ENCODE measurements at places on chromosomes 4 and X. TPM values are rescaled to one million over a fixed set of nuclear protein-coding genes. Genes with fewer than 3 reads are reported as not detected.

SLC16A2 gene
- 4.9 TPM for total RNA-seq

CT45A10 gene
- total RNA-seq: not detected

GPAT3 gene
- 65.1 TPM for total RNA-seq

FOXP3 gene
- not detected for total RNA-seq

AFP gene
- 11.0 TPM for total RNA-seq

ASB9 gene
- 17.5 TPM for total RNA-seq

CXCL9 gene
- total RNA-seq: not detected

APBB2 gene
- total RNA-seq: 25.5 TPM

- DNase-seq: no peak
Measured at GRCh38 chr4:17794730-17795129, 13.3 kb upstream of the FAM184B start.

- no peak for DNase-seq
Measured at GRCh38 chrX:67917421-67918010, 373.7 kb downstream of the AR start.

- no peak for DNase-seq
Measured at GRCh38 chr4:8105306-8106100, 53.1 kb downstream of the ABLIM2 start.

DNA sequence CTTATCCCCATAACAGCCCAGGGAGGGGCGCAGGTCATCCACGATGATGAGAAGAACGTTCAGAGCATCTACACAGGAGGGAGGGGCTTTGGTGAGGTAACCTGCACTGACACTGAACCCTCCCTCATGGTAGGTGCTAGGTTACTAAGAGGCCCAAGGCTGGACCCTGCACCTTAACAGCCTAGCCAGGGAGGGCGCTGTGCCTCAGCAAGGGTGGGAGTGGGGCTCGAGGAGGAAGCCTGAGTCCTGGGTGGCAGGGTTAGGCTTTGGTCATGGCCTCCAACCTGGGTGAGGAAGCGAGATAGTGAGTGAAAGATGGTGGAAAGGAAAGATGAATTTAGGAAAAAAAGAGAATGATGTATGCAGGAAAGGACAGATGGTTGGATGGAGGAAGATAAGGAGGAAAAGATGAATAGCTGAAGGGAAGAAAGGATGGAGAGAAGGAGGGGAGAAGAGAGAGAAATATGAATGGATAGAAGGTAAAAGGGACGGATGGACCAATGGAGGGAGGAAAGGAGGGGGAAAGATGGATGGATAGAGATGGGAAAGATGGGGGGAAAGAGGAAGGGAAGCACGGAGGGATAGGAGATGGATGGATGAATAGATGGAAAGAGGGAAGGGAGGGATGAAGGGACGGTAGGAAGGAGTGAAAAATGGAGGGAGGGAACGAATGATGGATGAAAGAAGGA lies 736 bp downstream of the IDS start:
- DNase-seq: peak; percentile 47

DNA sequence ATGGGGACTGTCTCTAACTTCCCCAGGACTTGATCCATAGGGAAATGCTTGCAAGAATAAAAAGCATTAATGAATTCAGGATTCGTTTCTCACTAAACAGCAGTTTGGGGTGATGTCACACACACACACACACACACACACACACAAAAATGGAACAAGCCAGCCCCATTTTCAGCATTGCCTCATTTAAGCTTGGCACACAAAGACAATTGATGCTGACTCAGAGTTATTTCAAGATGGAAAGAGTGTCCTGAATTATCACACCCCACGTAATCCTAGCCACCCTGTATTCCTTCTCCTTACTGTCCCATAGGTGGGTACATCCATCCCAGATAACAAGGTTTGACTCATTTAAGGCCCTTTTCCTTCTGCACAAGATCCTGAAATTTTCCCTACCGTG lies 345.1 kb upstream of the HS3ST1 start:
- DNase-seq: no peak

DNA sequence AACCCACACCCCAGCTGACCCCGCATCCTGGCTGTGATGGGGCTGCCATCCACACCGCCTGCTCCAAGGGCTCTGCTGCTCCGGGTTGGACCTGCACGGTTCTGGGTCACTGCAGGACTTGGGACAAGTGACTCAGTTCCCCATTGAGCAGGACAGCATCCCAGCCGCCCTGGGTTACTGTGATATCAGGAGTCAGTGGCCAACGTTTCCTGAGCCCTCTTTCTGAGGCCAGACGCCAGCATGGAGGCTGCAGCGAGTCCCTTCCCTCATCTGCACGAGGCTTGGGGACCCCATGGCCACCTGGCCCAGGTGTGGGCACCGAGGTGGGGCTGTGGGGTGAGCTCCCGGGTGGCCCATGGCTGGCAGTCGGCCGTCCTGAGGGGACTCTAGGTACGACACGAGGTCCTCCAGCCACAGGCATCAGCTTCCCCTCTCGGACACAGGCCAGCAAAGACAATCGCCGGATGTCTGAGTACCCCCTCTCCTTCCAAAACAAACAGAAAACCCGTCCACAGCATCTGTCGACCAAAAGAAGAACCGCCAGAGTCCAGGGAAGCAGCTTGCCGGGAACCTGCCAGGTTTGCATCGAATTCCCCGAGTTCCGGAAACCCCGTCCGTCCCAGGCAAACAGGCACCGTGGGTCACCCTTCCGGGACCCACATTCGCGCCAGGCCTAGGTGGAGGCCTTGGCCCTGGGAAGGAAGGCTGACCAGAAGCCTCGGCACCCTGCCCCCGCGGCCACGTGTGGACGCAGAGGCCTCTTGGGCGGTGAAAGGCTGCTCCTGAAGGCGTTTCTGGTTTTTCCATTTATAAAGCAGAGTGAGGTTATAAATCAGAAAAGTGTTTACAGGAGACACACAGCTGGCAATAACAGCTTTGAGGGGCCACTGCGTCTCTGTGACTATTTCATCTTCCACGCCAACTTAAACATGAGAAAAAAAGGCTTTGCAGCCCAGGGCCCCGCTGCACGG lies 136.0 kb downstream of the FAM53A start:
- no peak for DNase-seq

GRCh38 chrX:70174754-70175153 lies 2.5 kb upstream of the DGAT2L6 start:
- no peak for DNase-seq

GRCh38 chr4:83581411-83582288 lies 45.7 kb downstream of the GPAT3 start:
- DNase-seq: no peak

- no peak for DNase-seq
Measured at GRCh38 chr4:112898357-112899141, 150.9 kb upstream of the ANK2 start.

DNA sequence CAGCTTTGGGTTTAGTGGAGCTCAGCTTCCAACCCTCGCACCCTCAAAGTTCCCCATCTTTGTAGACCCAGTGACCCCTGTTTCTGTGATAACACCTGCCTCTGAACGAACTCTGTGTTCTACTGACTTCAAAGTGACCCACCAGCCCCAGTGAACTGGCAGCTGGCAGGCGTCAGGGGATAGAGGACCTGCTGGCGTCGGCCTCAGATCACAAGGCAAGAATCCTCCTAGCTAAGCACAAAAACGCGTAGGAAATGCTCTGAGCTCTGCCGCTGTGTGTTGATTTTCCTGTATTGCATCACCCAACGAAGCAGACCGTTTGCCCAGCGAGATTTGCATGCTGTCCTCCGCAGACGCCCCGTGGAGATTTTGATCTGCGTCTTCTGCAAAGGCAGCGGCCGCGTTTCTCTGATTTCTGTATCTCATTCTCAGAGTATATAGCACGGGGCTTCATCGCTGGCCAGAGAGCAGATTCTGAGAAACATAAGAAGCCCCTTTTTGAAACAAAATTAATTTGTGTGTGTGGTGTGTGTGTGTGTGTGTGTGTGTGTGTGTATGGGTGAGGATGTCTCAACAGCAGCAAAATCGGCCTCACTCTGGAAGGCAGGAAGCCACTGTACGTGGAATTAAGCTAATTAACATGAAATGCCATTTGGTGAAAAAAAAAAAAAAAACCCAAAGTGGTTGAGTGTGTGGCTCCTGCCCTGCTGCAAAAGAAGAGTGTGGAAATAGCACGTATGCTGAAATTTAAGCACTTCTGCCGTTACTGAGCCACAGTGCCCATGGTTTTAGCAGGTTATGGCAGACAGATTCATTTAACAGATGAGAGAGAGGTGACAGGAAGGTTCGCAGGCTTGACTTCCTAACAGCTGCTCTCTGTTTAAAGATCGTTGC lies 29.2 kb upstream of the ASMTL start:
- DNase-seq: peak; percentile 94

DNA sequence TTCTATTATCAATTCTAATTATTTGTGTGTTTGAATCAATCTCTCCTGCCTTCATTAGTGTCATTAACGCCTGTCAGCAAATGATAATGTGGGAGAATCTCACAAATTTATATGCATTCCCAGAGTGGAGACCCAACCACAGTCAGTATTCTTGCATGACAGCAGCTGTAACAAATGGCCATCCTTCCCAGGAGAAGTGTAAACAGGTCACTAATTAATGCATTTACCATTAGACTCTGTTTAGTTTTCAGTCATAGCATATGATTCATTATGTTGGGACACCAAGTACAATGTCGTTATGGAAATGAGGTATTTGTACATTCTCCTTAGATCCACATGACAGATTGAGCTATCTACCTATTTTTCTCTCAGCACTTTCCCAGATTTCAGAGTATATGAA lies 50.5 kb downstream of the CT47B1 start:
- DNase-seq: no peak

GRCh38 chrX:2514131-2514530 lies 13.4 kb upstream of the DHRSX start:
- DNase-seq: no peak

- no peak for DNase-seq
Measured at GRCh38 chr4:118842055-118842454, 6.1 kb upstream of the SEC24D start.

DNA sequence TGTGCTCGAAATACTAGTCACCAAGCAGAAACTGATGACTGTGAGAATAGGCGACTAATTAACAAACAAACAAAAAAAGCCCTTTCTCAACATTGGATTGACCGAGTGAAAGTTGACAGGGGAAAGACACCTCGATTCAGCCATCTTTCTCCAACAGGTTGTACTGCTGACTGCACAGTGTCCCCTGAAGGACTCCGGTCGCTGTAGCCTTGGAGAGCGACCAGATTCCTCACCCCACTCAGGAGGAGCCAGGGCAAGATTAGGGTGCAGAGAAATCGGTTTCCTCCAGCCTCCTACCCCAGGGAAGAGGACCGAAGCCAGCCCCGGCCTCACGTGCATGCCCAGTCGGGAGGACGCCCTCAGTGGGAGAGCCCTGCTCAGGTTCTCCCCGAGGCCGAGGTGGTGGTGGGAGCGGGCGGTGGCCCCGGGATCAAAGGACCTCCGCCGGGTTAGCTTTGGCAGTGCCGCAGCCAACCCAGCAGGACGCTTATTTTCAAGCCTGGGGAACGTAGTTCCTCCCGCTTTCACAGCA lies 1.1 kb upstream of the RAP1GDS1 start:
- no peak for DNase-seq

DNA sequence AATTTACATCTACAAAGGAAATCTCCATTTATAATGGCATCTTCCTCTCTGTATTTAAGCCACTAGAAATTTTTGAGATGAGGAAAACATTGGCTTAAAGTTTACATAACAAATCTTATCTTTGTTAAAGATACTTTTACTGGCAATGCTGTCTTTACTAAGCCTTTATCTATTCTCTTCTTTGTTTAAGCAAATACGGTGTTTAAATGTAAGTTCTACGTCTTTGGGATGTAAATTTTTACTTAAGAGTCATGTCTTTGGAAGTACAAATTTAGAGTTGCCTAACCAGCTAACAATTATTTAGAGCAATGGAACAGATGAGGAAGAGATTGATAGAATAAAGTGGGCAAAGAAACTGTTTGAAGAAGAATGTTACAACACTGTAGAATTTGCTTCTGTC lies 1024.0 kb upstream of the PCDH10 start:
- DNase-seq: no peak

GRCh38 chr4:17934286-17934685 lies 87.3 kb downstream of the LCORL start:
- DNase-seq: no peak

DNA sequence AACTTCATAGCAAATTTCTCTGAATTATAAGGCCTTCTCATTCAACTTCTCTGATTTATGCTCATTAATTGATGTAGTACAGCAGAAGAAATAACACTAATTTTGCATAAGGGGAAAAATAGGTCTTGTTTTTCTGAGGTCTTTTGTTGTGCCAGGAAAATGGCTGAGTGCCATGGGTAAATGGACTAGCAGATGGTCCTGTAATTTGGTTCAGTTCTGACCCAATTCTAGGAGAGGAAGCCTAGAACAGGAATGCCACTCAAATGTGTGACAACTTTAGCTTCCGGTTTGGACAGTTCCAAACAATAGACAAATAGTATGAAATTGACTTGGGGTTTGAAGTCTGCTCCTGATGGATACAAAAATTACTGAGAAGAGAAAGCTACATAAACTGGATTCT lies 6.2 kb downstream of the RAB9B start:
- no peak for DNase-seq

- DNase-seq: no peak
Measured at GRCh38 chr4:154911608-154912098, 130.6 kb downstream of the RBM46 start.

GRCh38 chrX:40853004-40853815 lies 117.9 kb upstream of the MED14 start:
- no peak for DNase-seq

DNA sequence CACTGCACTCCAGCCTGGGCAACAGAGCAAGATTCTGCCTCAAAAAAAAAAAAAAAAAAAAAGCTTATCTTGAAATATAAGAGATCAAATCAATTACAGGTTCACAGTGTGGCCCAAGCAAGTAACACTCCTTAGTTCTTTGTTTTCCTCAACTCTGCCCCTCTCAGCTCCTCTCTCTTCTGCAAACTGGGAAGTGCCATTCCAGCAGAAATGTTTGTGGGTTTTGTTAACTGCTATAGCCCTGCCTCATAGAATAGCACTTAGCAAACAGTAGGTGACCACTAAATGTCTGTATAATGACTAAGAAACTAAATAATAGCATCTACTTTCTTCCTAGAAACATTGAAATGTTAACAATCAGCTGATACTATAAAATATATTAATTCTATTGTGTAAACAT lies 160.0 kb upstream of the NAP1L5 start:
- DNase-seq: no peak

- no peak for DNase-seq
Measured at GRCh38 chr4:58644549-58644948, 1534.4 kb upstream of the IGFBP7 start.

DNA sequence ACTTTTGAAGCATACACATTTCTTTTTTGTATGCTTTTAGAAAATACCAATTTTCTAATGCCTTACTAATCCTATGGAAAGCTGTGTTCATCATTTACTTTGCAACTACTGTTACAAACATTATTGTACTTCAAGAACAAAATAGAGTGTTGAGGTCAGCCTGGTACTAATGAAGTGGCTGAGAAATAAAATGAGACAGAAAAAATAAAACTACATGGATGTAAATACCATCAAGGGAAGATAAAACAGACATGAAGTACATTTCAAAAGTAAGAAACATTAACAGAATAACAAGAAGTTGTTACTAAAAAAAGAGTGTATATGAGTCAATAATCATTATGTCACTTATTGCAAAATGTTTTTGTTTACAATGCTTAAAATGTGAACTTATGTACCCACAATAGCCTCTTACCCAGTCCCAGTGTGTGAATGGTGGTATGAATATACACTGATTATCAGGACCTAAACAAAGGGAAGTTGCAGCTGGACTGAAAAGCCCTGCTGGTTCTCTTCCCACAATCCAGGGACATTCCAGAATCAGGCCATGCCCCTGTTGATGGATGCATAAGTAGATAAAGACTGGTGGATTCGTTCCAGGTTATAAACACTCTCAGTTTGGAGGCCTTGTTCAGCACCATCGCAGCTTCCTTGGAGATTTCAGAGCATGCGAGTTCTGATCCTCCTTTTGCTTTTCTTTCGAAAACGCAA lies 2.4 kb upstream of the CSN3 start:
- peak; percentile 66 for DNase-seq

- DNase-seq: peak; percentile 6
Measured at GRCh38 chr4:71389149-71389827, 50.5 kb downstream of the SLC4A4 start.
